ENCODE measurements at places on chromosomes 3 and 15.
A peak's percentile ranks its signal among the peaks of the same experiment; 100 is the strongest.

DNA sequence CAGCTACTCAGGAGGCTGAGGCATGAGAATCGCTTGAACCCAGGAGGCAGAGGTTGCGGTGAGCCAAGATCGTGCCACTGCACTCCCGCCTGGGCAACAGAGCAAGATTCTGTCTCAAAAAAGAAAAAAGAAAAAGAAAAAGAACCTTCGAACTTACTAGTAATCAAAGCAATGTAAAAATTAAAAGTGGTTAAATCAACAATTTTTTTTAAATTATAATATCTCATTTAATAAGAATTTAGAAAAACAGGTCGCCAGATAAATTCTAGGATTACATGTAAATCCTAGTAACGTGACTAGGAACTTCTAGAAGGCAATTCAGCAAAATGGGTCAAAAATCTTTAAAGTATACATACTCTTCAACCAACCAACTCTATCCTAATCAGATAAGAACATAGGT, 37.2 kb downstream of the GSK3B start:
- no peak for DNase-seq

DNA sequence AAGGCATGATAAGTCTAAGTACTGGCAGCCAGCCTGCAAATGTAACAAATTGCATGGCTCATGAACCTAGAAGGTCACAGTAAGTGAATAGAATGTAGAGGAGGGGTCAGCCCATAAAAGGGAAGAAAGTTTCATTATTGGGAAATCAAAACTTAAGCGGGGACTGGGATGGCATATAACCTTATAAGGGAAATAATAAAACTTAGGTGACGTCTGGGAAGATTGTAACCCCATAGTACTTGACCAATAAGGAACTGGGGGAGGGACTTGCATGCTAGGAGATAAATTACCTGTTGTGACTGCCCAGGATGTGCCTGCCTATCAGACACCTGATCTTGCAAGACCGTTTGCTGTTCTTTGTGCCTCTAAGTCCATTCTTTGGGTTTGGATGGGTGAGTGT, 28.1 kb upstream of the MCTP2 start:
- DNase-seq, result no peak

GRCh38 chr3:159366476-159366875, 564.6 kb downstream of the MFSD1 start:
- DNase-seq, result no peak

- DNase-seq, result no peak
Observed at GRCh38 chr3:29319262-29319661, 38.4 kb downstream of the RBMS3 start.

DNA sequence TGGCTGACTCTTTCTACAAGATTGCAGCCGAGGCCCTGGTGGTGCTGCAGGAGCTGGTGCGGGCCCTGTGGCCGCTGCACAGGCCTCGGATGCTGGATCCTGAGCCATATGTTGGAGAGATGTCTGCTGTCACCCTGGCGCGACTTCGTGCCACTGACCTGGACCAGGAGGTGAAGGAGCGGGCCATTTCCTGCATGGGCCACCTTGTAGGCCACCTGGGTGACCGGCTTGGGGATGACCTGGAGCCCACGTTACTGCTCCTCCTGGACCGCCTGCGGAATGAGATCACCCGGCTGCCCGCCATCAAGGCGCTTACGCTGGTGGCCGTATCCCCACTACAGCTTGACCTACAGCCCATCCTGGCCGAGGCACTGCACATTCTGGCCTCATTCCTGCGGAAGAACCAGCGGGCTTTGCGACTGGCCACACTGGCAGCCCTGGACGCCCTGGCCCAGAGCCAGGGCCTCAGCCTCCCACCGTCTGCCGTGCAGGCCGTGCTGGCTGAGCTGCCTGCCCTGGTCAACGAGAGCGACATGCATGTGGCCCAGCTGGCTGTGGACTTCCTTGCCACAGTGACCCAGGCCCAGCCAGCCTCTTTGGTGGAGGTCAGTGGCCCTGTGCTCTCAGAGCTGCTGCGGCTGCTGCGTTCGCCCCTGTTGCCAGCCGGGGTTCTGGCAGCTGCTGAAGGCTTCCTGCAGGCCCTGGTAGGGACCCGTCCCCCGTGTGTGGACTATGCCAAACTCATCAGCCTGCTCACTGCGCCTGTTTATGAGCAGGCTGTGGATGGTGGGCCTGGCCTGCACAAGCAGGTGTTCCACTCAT, 20.3 kb downstream of the CAND2 start:
- DNase-seq, result no peak

GRCh38 chr3:41652931-41653330, 309.0 kb downstream of the ULK4 start:
- peak; percentile 55 for DNase-seq

- DNase-seq, result no peak
Observed at GRCh38 chr3:52782412-52783210, 5.2 kb downstream of the ITIH1 start.

GRCh38 chr3:40043444-40043755, 234.0 kb downstream of the MYRIP start:
- peak; percentile 82 for DNase-seq

DNA sequence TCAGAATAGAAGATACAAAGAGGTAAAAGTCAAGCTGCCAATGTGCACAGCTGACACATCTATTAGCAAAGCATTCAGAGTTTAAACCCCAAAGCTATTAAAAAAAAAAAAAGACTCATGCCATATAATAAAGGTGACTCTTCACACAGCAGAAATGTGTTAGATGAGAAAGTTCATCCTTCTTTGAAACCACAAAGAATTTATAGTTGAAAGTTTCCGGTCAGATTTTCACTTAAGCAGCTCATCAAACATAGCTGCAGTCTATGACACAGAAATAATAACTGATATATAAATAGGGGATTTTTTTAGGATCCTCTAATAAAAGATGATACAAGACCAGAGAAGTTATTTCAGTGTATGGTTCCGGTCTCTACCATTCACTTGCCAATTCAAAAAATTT, 76.6 kb downstream of the WWTR1 start:
- DNase-seq, result no peak

DNA sequence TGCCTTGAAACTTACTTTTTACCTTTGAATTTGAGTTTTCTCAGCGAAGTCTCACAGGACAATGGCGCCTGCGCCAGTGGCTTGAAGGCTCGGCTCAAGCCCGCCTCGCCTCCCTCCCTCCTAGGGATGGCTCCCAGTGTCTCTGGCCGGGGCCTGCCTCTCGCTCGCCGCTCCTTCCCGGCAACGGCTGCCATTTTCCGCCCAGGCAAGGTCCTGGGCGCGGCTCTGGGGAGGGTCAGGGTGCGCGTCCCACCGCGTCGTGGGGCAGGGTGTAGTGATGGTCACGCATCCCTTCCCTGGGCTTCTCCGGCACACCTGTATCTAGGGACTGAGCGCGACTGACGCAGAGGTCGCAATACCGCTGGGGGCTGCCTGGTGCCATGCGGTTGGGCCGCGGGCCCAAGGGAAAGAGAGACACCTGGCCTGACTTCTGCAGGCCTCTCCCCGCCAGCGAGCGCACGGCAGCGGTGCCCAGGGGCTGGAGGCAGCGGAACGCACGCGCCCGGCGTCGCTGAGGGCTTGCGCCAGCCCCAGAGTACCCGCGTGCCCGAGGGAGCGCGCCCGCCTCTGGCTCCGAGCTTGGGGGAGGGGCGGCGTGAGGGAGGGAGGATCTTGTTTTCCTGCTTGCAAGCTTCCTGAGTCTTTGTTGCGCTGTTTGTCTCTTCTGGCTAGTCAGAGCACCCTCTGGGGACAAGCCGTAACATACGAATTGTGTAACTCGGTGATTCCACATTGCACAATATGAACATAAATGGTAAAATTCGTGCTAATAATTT, 20.7 kb upstream of the FEM1B start:
- DNase-seq, result peak; percentile 87

GRCh38 chr3:113947372-113948014, at the start of gene ZDHHC23:
TSS of gene ZDHHC23 (plus strand) at chr3:113948013. CDS start at chr3:113948803, 790 bp downstream.
- DNase-seq, result peak; percentile 77

GRCh38 chr15:25640381-25640780, 201.6 kb upstream of the UBE3A start:
- DNase-seq, result no peak

GRCh38 chr15:87118435-87118834, 1038.8 kb downstream of the AGBL1 start:
- no peak for DNase-seq

GRCh38 chr3:136620436-136620835, 131.7 kb downstream of the STAG1 start:
- no peak for DNase-seq

- no peak for DNase-seq
Observed at GRCh38 chr3:16240229-16241023, 24.3 kb downstream of the DPH3 start.

GRCh38 chr3:113277414-113277813, 66.1 kb downstream of the BOC start:
- no peak for DNase-seq

GRCh38 chr3:147311716-147312115, 94.6 kb downstream of the ZIC4 start:
- DNase-seq, result no peak

DNA sequence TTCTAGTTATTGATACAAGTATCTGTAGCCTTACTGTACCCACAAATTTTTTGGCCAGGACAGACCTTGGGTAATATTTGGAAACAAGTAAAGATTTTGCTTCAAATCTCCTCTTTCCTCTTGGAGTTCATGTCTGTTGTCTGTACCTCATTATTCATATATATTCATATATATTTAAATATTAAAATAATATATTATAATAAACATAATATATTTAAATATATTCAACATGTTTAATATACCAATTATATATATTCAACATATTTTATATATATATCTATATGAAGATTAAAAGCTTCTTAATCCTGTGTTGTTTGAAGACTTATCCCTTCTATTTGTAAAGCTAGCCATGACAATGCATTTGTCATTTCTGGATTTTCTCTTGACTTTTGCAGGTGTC, 38.1 kb downstream of the ZIC1 start:
- DNase-seq, result no peak

GRCh38 chr3:60160822-60161748, 1090.2 kb downstream of the FHIT start:
- DNase-seq, result no peak

- DNase-seq, result no peak
Observed at GRCh38 chr3:14131134-14131533, 6.3 kb downstream of the TMEM43 start.

- DNase-seq, result peak; percentile 88
Observed at GRCh38 chr3:149736175-149736952, 15.9 kb downstream of the COMMD2 start.

GRCh38 chr3:85313380-85313779, 354.6 kb downstream of the CADM2 start:
- no peak for DNase-seq
